ENCODE measurements at places on chromosomes 3 and 15.

GRCh38 chr3:170858599-170858998, 11.4 kb downstream of the RPL22L1 start:
- DNase-seq = no peak

DNA sequence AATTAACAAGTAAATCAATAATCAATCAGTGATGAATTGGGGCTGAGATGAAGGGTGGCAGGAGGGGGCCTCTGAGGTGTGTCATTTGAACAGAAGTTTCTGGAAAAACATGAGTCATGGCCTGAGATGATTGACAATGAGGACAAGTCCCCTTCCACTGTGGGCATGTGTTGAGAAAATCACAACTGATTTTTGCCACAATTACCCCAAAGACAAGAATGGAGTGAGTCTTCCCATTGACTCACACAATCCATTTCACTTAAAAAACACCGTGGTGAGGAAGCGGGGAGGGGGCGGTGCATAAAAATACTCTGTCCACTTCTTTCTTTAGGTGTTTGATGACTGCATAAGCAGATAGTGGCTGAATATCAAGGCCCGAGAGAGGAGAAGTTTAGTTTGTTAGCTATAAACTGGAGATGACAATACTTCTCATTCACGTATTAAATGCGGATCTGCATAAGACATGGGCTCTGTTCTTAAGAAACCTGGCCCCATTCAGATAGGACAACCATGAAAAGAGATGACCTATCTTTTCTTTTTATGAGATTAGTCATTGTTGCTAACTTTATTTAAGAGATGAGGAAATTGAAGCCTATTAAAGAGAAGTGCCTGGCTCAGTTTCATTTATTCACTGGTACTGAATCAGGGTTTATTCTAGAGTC, 34.7 kb downstream of the SHC4 start:
- no peak for DNase-seq

- no peak for DNase-seq
These were observed 72.5 kb downstream of the SNTN start for GRCh38 chr3:63724987-63725386.

DNA sequence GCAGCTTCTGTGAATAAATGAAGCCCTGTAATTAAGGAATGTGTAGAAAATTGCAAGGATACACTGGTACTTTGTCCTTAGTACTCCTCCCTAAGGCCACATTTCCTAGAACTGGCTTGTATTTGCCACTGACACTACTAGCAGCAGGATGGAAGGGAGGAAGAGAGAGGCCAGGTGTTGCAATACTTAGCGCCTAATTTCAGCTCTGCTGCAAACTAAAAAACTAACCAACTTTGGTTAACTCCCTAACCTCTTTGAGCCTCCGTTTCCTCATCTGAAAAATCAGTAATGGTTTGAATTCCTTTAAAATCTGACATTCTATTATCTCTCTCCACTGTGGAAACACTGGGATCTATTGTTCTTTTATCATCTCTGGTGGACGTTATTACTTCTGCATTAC, 257.0 kb downstream of the SV2B start:
- DNase-seq = no peak
